ENCODE measurements at places on chromosomes 1 and 21.

- no peak for DNase-seq
These were observed 102.3 kb upstream of the LMO4 start for GRCh38 chr1:87226341-87226760.

DNA sequence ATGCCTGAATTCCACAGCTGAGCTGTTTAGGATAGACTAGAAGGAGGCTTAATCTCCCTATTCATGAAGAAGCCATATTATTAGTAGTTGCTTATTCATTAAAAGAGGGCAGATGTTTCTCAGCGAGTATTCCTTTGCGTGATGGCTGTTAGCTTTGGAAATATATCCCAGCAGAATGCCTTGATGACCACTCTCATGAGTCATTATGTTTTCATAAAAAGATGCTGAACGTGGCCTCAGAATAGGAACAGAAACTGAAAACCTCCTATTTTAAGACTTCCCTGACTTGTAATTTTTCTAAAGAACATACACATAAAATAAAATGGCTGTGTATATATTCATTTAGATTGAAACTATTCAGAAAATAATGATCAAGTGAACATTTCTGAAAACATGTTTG, 9.6 kb upstream of the PLA2G4A start:
- no peak for DNase-seq

- DNase-seq, result no peak
These were observed 18.5 kb downstream of the CHAF1B start for GRCh38 chr21:36403713-36404112.

- no peak for DNase-seq
These were observed 15.2 kb downstream of the PDZK1IP1 start for GRCh38 chr1:47174656-47175020.

DNA sequence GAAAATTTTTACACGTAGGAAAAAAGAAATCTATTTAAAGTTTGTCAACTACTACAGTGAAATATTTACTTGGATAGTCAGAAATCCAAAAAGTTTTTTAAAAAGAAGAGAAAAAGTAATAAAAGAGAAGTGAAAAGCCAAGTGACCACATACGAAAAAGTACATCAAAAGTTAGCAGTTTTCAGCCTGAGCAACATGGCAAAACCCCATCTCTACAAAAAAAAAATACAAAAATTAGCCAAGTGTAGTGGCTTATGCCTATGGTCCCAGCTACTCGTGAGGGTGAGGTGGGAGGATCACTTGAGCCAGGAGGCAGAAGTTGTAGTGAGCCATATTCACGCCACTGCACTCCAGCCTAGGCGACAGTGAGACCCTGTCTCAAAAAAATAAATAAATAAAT, 5.2 kb upstream of the MR1 start:
- no peak for DNase-seq

DNA sequence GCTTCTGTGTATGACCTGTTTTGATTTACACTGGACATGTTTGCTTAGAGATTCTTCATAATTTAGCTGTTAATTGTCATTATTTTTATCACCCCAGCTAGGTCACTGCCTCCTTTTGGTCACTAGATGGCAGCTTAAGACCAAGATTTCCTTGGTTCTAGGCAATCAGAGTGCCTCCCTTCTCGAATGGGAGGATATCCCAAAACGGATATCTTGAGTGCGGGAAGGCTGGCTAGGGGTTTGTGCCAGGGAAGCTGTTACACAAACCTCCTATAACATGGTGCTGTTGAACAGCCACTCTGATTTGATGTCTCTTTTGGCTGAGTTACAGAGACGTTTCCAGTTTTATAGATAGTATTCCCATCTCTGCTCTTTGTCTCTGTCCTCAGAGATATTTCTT, 283.5 kb downstream of the S1PR1 start:
- DNase-seq, result no peak

GRCh38 chr21:38538353-38538752, 40.1 kb upstream of the ERG start:
- DNase-seq, result no peak

GRCh38 chr1:178743801-178744200, 18.8 kb downstream of the RALGPS2 start:
- DNase-seq, result no peak

GRCh38 chr1:157439302-157439954, 112.9 kb downstream of the FCRL5 start:
- no peak for DNase-seq

GRCh38 chr1:162881590-162881989, 20.6 kb upstream of the CCDC190 start:
- no peak for DNase-seq

- DNase-seq, result peak; percentile 74
These were observed 214.6 kb downstream of the TRABD2B start for GRCh38 chr1:47782414-47783166.

DNA sequence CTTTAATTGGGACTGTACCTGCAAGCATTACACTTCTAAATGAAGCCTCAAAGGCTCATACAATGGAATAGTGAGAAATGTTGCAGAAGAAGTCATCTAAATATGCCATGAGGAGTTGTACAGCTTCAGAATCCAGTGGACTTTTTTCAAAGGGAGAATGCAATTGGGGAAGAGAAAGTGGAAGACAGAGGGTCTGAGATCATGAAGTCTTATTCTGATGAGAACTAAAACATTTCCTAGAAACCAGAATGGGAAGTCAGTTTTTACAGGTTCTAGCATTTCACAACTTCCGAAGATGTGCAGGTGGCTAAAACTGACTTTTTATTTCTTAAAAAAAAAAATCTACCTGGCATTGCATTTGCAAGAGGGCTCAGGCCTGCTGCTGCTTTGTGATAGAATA, 424.4 kb upstream of the RUNX1 start:
- no peak for DNase-seq

- DNase-seq, result no peak
These were observed 2.3 kb upstream of the RNF19B start for GRCh38 chr1:32966900-32967299.

DNA sequence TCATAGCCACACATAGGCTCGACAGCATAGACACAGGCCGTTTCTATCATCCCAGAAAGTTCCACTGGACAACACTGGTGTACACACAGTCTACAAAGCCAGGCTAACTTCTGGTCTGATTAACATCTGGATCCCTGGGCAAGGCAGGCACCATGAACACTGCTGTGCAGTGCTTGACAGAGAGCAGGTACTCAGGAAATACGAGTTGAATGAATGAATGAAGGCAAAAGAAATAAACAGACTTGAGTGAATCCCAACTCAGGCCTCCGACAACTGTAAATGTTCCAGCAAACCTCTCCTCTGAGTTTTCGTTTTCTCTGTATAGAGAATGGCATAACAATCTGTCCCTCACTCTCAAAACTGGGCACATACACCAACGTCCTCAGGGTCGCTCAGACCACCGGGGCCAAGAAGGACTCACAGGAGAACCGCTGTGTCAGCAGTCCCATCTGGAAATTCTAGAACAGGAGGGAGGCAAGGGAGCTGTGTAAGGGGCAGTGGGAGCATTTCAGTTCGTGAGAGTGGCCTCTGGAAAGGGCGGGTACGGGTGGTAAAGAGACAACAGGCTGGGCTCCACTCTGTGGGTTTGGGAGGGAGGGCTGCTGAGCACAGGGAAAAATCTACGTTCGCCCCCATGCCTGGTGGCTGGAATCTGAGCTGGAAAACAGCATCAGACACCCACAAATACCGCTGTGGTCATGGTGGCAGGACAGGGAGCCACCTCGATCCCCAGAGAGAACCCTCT, 15.1 kb upstream of the ECE1 start:
- no peak for DNase-seq

- DNase-seq, result no peak
These were observed 81.1 kb downstream of the NR5A2 start for GRCh38 chr1:200108659-200109058.

DNA sequence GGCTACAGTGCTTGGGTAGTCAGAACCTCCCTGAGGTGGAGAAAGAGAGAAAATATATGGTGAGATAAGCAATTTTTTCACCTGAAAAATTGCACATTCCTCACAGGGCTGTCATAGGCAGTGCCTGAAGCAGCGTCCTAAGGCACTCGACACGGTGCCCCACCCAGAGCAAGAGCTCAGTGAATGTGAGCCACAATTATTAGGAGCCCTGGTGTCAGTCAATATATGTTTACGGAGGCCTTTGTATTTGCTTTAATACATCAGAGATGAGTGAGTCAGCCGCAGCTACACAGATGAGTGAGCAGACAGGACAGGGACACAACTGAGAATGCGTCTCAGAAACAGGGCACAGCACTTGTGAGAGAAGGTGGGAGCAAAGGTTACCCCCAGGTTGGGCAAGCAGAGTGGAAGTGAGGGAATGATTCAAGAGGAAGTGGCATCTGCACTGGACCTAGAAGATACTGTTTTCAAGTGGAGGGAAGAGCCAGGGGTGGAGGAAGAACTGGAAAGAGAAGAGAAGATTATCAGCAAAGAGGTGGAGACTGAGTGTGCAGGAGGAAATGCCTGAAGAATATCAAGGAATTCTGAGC, 5.2 kb upstream of the PIGC start:
- no peak for DNase-seq

DNA sequence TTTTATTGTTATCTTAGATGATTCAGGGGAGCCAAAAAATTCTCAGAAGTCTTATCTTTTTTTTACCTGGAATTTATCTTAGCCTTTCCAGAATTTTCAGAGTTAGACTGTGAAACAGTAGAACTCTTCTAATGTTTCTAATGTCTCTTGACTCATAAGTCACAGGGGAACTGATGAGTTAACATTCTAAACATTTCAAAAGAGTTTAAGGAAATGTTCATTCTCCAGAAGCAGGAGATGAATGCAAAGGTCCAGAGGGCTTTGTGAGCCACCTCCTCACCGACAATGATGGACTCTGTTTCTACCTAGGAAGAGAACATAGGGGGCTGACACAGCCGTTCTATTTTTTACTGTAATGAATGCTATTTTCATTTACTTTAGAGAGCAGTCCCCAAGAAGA, 157.5 kb downstream of the BRINP2 start:
- DNase-seq, result no peak

DNA sequence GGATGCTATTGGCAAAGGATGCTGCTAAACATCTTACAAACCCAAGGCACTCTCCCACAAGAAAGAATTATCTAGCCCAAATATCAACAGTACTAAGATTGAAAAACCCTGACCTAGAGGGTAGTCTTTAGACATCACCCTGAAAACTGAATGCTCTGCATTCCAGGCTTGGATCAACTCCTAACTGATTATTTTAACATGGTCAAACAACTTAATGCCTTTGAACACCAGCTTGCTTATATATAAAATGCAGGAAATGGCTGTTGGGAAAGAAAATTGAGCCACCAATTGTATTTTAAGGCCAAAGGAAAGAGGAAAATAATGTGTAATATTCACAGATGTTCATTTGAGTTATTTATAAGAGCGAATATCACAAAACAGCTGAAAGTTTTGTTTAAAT, 72.2 kb upstream of the C1orf87 start:
- DNase-seq, result no peak

DNA sequence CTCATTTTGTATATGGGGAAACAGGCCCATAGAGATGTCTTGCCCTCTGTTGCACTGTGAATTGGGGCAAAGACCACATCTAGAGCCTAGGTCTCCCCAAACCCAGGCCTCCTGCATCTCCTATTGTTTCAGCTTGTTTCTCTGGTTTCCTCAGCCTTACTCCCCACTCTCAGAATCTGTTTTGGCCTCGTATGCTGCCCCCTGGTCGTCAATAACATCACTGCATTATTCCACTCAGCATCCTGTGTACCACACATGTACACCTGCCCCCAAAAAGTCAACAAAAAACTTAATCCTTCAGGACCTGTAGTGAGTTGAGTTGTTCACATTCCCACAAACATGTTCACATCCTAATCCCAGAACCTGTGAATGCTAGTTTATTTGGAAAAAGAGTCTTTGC, 184.8 kb downstream of the BRINP2 start:
- no peak for DNase-seq

GRCh38 chr1:211520641-211521040, 28.7 kb upstream of the RD3 start:
- DNase-seq, result no peak

GRCh38 chr1:17239420-17239819, 9.5 kb upstream of the PADI3 start:
- DNase-seq, result no peak

DNA sequence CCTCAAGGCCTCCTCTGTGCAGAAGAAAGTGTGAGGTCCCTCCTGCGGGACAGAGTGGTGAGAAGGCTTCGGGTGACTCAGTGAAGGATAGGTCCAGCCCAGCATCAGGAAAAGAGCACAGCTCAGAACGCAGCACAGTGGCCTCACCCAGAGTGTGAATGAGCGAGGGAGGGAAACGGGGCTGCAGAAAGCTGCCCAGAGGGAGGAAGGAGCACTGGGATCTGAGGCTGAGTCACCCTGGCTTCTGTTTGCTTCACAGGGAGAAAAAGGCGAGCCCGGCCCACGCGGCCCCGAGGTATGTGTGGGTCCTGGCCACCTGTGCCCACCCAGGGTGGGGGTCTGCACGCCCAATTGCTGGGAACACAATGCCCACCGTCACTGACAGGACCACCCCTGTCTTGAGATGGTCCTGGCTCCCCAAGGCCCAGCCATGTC, 24.3 kb downstream of the COL6A2 start:
- DNase-seq, result peak; percentile 55

GRCh38 chr1:167196166-167196565, 24.5 kb upstream of the POU2F1 start:
- no peak for DNase-seq

- no peak for DNase-seq
These were observed 5.9 kb downstream of the CNIH3 start for GRCh38 chr1:224621813-224622682.

DNA sequence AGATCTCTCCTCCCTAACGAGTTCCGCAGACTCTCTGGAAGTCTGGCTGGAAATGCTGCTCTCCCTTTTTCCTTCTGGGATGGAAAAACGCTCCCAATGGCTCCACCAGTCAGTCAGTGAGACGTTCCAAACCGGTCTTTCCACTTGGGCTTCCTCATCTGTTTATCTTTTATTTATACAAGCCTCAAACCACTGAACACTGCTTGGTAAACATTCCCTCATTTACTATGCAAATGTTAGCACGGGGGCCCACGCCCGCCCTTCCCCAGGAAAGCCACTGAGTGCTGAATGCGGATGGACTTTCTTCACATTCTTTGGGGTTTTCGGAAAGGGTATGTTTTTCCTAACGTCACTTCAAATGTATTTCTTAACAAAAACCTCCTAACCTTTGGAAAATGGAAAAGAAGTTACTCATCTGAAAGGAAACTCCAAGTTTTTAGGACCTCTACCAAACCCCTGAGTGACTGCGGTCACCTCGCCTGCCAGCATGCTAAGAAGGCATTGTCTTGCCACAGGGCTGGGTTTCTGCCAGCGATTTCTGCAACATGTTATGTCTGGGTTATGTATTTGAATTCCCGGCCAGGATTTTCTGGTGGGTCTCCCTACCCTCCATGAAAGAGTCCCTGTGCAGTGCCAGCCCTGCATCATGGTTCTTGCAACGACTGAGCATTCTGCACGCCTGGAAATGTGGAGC, 14.0 kb upstream of the UMODL1 start:
- no peak for DNase-seq

DNA sequence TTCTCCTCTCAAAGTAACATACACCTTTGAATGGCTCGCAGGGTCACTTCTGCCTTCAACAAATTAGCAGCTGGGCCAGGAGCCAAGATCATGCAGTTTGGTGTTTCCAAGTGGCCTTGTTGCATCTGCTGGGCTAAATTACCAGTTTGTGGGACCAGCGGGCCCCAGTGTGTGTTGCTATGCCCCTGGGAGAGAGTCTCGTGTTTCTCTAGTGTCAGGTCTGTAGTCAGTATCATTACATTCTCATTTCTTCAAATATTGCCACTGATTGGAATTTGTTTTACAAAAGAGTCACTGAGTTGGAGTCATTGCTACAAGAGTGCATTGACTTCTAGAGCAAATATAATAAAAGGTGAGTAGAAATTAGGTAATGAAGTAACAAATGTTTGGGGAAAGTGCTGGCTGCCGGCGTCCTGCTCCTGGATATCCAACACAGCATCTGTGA, 35.5 kb downstream of the RHOU start:
- no peak for DNase-seq

- no peak for DNase-seq
These were observed 316.7 kb downstream of the BRINP2 start for GRCh38 chr1:177487481-177487880.

Measured in left forelimb (tissue), 1 donor.